ENCODE measurements at places on chromosomes 5 and 9.
A peak's percentile ranks its signal among the peaks of the same experiment; 100 is the strongest.

DNA sequence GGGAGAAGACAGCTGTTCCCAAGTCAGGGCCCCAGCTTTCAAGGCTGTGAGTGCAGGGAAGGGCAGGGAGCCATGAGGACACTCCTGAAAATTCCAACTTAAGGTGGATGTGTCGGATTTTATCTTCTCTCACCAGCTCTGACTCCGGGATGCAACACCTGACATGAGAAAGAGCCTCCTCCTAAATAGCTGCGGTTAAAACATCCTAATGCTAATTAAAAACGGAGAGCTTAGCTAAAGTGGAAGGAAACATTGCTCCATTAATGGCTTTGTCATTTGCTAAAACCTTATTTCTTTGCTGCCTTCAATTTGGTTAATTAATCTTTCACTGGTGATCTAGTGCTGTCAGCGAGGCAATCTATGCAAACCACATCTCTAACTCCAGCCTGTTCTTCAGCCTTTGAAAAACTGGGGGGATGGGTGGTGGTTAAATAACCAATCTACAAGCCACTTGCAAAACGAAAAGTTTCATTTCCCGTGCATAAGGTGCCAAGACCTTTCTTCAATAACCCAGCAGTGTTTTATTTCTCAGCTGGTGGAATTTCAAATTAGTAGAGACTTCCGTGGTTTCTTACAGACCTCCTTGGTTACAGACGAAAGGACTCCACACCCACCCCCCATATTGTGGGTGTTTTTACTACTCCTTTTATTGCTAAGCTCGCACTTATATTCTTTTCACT lies 379.6 kb downstream of the MLLT3 start:
- peak; percentile 85 for DNase-seq

DNA sequence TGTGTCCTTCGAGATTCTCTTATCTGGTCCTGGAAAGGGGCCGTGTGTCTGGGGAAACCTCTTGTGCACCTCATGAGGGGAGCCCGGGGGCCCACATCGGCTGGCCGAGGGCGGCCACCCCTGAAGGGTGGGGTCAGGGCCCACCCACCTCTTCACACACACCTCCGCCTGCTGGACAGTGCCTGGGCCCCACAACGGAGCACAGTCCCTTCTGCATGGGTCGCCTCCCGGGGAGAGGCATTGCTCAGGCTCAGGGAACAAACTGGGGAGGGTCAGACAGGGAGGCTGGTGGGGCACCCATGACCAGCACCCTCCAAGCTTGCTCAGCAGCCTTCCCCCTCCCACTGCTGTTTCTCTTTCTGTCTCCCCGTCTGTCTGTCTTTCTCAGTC lies 1.3 kb upstream of the LRRC14B start:
- DNase-seq: no peak

- peak; percentile 47 for DNase-seq
These were observed 32.5 kb downstream of the TENT4A start for GRCh38 chr5:6745706-6746222.

DNA sequence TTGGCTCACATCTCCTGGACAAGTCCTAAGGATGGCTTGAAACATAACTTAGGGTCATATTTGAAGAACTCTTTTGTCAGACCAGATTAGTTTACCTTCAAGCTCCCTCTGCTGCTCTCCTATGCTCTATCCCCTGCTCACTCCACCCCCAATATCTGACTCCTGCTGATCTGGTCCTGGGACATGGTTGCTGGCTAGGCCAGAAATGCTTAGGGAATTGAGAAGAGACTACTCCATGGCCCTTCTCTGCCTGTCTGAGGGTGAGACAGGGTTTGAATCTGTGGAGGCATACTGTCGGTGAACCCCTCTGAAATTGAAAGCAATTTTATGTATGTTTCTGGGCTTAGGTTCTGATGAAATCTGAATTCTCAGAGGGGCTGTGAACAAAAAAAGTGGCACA lies 3.3 kb downstream of the OTULIN start:
- no peak for DNase-seq
